ENCODE measurements at places on chromosomes 6 and 20. TPM values are rescaled to one million over a fixed set of nuclear protein-coding genes. Genes with fewer than 3 reads are reported as not detected.

Gene RCAN2
- not detected for total RNA-seq

DNA sequence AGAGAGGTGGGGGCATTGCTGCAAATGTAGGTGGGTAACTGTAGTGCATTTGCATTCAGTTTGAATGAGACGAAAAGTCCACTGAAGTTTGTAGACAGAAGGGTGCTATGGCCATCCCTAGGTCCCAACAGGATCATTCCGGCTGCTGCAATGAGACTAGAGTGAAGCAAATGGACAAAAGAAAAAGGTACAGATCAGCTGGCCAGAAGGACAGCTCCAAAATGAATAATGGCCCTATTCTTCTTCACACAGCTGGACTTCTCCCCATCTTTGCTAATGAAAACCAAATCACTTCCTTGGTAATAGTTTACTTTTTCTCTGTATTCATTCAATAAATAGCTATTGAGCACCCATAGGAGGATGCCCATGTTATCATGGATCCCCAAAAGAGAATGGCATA is 56.4 kb upstream of the TPD52L1 start:
- H3K27ac ChIP-seq = no peak overlapping the region
- no peaks in the 10 kb centered on the region for H3K36me3 ChIP-seq
- no peak overlapping the region for H3K4me3 ChIP-seq
- peaks cover 11% of the 10 kb centered on the region for H3K4me1 ChIP-seq

DNA sequence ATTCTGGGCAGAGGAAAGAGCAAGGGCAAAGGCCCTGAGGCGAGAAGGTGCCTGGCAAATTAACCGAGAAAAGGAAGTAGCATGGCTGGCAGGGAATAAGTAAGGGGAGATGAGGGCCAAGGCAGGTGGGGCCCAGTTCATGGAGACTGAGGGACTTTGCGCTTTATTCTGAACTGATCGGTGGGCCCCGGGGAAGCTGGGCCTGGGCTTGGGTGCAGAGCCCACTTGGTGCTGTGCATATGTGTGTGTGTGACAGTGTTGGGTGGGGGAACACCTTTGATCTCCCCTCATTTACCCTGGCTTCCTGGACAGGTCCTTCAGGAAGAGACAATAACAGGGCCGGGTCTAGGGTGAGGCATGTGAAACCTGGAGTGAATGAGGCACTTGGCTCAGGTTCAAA is 2.9 kb upstream of the MDFI start:
- H3K27ac ChIP-seq = no peak overlapping the region
- no peak for DNase-seq
- no peak overlapping the region for H3K4me3 ChIP-seq
- H3K36me3 ChIP-seq = no peaks in the 10 kb centered on the region

- H3K36me3 ChIP-seq = peaks cover 37% of the 10 kb centered on the region
- H3K4me1 ChIP-seq = no peaks in the 10 kb centered on the region
- no peak for DNase-seq
- no peaks in the 10 kb centered on the region for H3K27me3 ChIP-seq
Observed at GRCh38 chr20:58246346-58246745, 17.9 kb upstream of the ANKRD60 start.

Gene RIMS4
- not detected for total RNA-seq

Gene HLA-DMB
- total RNA-seq = 4.6 TPM

DNA sequence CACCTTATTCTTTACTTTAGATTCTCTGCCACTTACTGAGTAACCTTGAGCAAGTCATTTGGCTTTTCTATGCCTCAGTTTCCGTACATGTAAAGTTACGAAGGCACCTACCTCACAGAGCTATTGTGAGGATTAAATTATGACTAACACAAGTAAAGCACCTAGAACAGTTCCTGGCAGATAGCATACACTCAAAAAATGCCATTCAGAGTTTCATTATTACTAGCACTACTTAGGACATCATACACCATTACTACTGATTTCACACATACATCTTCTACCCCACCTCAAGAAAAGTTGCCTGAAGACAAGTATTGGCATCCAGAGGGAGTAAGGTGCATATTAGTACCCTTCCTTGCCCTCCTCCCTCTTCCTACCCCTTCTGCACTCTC is 107.8 kb downstream of the OGFRL1 start:
- H3K27me3 ChIP-seq = no peaks in the 10 kb centered on the region
- H3K4me1 ChIP-seq = no peaks in the 10 kb centered on the region
- no peak overlapping the region for H3K27ac ChIP-seq
- H3K36me3 ChIP-seq = no peaks in the 10 kb centered on the region

- H3K27ac ChIP-seq = no peak overlapping the region
- H3K4me1 ChIP-seq = no peaks in the 10 kb centered on the region
- no peak for DNase-seq
- H3K4me3 ChIP-seq = no peak overlapping the region
- no peaks in the 10 kb centered on the region for H3K36me3 ChIP-seq
- no peaks in the 10 kb centered on the region for H3K27me3 ChIP-seq
Observed at GRCh38 chr20:52313341-52313963, 121.9 kb upstream of the ZFP64 start.

Gene KCNK17
- total RNA-seq = not detected

- no peak for DNase-seq
- no peak overlapping the region for H3K4me3 ChIP-seq
- peaks cover 15% of the 10 kb centered on the region for H3K27me3 ChIP-seq
- H3K4me1 ChIP-seq = no peaks in the 10 kb centered on the region
- H3K36me3 ChIP-seq = no peaks in the 10 kb centered on the region
- H3K27ac ChIP-seq = no peak overlapping the region
Observed at GRCh38 chr20:41670631-41671030, 52.5 kb upstream of the CHD6 start.

Gene DPPA5
- not detected for total RNA-seq

GRCh38 chr6:32095338-32096086 is 13.6 kb downstream of the TNXB start:
- no peak overlapping the region for H3K27ac ChIP-seq
- H3K27me3 ChIP-seq = peaks cover 35% of the 10 kb centered on the region
- no peak overlapping the region for H3K4me3 ChIP-seq
- peaks cover 15% of the 10 kb centered on the region for H3K4me1 ChIP-seq

- no peak for DNase-seq
- H3K4me1 ChIP-seq = no peaks in the 10 kb centered on the region
- no peak overlapping the region for H3K27ac ChIP-seq
- no peaks in the 10 kb centered on the region for H3K27me3 ChIP-seq
- no peak overlapping the region for H3K4me3 ChIP-seq
Observed at GRCh38 chr6:91879386-91879995, 1292.6 kb upstream of the MAP3K7 start.

- no peaks in the 10 kb centered on the region for H3K27me3 ChIP-seq
- H3K4me1 ChIP-seq = no peaks in the 10 kb centered on the region
- H3K4me3 ChIP-seq = no peak overlapping the region
- DNase-seq = no peak
Observed at GRCh38 chr6:3789018-3789895, 37.7 kb upstream of the PXDC1 start.

Gene SNRPB
- total RNA-seq = 146 TPM

GRCh38 chr20:32111753-32112152 is 2.2 kb downstream of the TM9SF4 start:
- no peak overlapping the region for H3K27ac ChIP-seq
- DNase-seq = no peak
- H3K36me3 ChIP-seq = peaks cover 7% of the 10 kb centered on the region
- H3K27me3 ChIP-seq = no peaks in the 10 kb centered on the region
- peaks cover 29% of the 10 kb centered on the region for H3K4me1 ChIP-seq

Gene SYCP2L
- total RNA-seq = 0.36 TPM

DNA sequence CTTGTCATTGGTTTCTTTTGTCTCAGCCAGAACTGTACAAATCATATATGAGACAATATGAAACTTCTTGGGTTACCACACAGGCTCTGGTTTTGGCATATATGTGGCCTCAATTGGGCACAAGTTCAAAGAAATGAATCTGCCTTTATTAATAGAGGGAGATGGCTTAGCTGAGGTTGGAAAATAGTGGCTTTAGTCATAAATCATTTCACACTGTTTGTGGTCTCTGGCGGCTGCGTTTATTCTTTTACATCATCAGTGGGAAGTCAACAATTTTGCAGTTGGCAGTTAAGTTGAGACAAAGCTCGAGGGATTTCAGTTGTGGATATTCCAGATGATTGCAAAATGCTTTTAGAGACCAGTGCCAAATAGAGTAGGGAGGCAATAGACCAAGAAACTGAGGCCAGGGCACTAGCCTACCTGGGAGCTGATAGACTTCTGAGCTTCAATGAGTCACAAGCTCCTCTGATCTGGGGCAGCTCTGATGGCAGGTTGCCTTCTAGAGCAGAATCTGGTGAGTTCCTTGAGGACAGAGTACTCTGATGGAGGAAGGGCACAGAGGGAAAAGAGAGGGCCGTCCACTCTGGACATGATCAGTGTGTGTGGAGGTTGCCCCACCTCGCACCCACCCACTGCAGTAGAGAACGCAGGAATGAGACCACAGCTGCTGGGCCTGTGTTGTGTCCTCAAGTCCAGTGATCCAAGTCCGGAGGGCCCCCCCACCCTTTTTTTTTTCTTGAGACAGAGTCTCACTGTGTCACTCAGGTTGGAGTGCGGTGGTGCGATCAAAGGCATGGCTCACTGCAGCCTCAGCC is 73.5 kb downstream of the ARMC2 start:
- no peak for DNase-seq
- peaks cover 38% of the 10 kb centered on the region for H3K4me1 ChIP-seq
- H3K27me3 ChIP-seq = no peaks in the 10 kb centered on the region
- H3K4me3 ChIP-seq = no peak overlapping the region
- H3K27ac ChIP-seq = no peak overlapping the region

Gene CST4
- not detected for total RNA-seq

- no peaks in the 10 kb centered on the region for H3K36me3 ChIP-seq
- no peaks in the 10 kb centered on the region for H3K27me3 ChIP-seq
- H3K27ac ChIP-seq = no peak overlapping the region
Observed at GRCh38 chr6:78700991-78701390, 166.4 kb upstream of the IRAK1BP1 start.

Gene GRM1
- not detected for total RNA-seq

DNA sequence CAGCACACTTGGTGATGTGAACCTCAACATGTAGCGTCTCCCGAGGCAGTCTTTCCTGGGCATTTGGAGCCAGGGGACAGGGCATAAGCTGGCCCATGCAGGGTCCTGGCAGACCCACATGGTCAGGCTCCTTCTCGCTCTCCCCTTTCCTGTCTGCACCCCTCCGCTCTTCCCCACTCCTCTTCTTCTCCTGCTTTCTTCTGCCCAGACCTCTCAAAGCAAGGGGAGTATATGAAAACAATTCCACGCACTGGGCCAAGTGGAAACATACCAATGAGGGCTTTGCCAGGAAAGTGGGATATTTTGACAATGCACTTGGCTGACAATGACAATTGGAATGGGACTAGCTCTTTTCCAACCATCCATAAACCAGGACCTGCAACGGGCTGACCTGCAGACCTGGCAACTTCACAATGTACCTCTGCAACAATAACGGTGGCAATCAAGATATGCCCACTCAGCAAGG is 58.9 kb upstream of the TRAF3IP2 start:
- H3K27ac ChIP-seq = no peak overlapping the region
- H3K4me3 ChIP-seq = no peak overlapping the region
- H3K36me3 ChIP-seq = peaks cover 87% of the 10 kb centered on the region
- H3K27me3 ChIP-seq = no peaks in the 10 kb centered on the region
- no peaks in the 10 kb centered on the region for H3K4me1 ChIP-seq

Gene HDGFL1
- total RNA-seq = not detected

GRCh38 chr6:54697424-54697823 is 149.1 kb upstream of the FAM83B start:
- H3K4me1 ChIP-seq = no peaks in the 10 kb centered on the region
- no peaks in the 10 kb centered on the region for H3K36me3 ChIP-seq
- no peak overlapping the region for H3K4me3 ChIP-seq

DNA sequence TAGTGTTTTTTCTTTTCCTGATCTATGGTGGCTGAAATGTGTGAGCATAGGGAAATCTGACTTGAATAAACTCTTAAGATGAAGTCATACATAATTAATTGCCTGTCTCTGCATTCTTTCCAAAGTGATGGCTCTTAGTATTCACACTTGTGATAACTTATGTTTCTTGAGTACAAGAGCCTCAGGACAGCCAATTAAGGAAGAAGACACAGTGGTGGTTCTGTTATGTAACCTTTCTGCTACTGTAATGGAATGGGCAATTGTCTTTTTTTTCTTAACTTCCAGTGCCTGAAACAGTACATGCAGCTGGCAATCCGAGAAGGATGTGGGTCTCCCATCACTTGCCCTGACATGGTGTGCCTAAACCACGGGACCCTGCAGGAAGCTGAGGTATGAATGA is 40.1 kb downstream of the RNF144B start:
- no peaks in the 10 kb centered on the region for H3K36me3 ChIP-seq
- H3K4me3 ChIP-seq = no peak overlapping the region
- no peaks in the 10 kb centered on the region for H3K27me3 ChIP-seq

DNA sequence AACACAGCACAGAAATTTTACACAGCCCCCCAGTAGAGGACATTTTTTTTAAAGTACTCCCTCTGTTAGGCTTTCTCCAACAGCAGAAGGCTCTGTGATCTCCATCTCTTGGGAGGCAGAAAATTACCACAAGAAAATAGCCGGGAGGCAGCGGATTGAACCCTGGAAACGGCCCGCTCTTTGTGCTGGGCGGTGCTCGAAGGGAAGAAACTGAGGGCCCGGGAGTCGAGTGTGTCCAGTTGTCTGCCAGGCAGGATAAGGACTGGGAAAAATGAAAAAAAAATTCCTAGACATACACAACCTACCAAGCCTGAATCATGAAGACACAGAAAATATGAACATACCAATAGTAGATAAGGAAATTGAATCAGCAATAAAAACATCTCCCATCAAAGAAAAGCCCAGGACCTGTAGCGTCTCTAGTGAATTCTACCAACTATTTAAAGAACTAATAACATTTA is 31.5 kb downstream of the POM121L2 start:
- H3K36me3 ChIP-seq = no peaks in the 10 kb centered on the region
- H3K4me3 ChIP-seq = no peak overlapping the region
- no peak for DNase-seq
- H3K4me1 ChIP-seq = peaks cover 2% of the 10 kb centered on the region
- peaks cover 92% of the 10 kb centered on the region for H3K27me3 ChIP-seq

Gene ADGRF4
- total RNA-seq = not detected

DNA sequence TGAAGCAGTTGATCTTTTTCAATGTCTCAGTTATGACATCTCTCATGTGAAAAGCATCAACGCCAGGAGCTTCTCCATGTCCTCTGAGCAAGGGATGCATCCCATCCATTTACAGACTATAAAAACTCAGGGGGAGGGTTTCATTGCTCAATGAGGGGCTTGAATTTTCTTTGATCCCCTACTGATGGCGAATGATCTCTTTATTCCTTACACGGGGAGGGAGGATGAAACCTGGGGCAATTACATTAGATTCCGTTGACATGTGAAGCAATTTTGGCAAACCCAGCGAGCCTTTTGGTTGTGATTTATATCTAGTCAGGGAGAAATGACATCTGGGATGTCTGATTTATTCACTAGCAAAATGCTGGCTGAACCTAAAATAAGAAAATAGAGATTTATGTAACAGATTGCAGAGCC is 268.9 kb downstream of the HIVEP2 start:
- DNase-seq = no peak
- no peaks in the 10 kb centered on the region for H3K36me3 ChIP-seq
- H3K27ac ChIP-seq = no peak overlapping the region
- peaks cover 6% of the 10 kb centered on the region for H3K4me1 ChIP-seq
- no peaks in the 10 kb centered on the region for H3K27me3 ChIP-seq
